ENCODE measurements at places on chromosomes 4 and X.

GRCh38 chrX:21943460-21944135 lies 3.1 kb downstream of the SMS start:
- no peak for DNase-seq

GRCh38 chrX:2960861-2961515 lies 31.8 kb upstream of the ARSD start:
- no peak for DNase-seq

GRCh38 chrX:110015915-110016314 lies 13.0 kb downstream of the TMEM164 start:
- no peak for DNase-seq

- DNase-seq, result no peak
Measured at GRCh38 chr4:1506956-1507721, 100.9 kb upstream of the NKX1-1 start.

DNA sequence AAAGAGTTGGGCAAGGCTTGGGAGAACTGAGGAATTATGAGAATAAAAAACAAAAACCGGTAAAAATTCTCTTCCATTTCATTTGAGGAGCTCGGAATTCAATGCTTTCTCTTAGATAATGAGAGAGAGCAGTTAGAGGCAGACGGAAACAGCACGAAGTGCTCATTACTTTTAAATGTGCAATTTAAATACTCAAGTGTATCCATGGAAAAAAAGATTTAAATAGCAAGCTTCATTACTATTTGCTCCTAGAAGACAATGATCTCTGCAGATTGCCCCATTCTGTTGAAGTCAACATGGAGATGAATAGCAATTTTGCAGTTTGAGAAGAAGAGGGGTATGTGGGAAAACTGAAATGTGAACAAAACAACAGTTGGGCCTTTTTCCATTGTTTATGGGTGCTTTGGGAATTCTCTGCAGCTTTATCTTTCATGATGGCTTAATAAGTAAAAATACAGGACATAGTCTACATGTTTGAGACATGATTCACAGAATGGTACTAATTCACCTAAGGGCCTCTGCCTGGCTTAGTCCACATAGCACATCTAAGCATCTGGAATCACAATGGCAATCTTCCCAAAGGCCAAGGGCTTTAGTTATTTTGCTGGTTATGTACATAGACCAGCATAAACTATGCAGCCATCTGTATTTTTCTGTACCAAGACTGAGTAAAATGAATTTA lies 512.7 kb upstream of the FAT1 start:
- no peak for DNase-seq

DNA sequence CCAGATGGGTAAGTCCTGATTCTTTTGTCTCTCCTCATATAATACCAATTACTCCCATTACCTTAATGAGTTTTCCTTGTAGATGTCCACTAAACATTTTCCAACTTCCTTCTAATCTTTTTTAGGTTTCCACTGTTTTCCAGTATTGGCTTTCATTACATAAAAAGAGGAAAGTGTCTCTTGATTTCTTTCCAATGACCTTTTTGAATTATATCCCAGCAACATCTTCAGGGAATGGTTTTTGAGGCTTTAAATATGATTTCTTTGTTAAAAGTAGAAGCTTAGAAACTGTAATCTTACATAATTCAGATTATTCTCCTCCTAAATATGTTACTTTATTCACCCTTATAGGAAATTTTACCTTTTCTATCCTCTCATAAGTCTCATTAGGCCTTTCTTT lies 135.0 kb downstream of the AWAT2 start:
- DNase-seq, result no peak

DNA sequence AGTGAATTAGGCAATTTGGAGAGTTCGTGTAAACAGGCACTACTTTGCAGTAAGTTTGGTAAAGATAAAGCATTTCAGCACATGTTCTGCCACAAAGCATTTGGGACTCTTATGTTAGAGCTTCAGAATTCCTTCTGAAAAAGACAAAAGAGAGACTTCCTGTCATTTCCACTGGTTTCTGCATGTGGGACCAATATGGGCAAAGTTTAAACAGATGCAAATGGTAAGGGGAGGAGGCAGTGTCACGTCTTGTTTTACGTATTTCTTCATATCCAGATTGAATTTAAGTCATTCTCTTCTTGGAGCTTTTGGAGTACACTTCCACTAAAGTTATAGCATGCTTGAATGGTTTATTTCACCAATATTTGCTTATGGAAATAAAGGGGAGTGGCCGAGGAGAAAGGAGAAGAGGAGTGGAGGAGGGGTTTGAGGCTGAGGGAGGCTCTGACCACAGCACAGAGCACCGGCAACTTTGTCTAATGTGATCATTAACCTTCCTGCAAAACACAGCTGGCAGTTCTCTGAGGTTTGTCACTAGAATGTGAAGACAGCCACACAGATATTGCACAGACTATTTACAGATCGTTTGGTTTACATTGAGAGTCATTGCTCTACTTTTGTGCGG lies at the start of gene APELA:
APELA (plus strand) TSS at position 479 of the 625 bp plus-strand sequence. CDS start 154 bp downstream, outside the sequence.
- no peak for DNase-seq

DNA sequence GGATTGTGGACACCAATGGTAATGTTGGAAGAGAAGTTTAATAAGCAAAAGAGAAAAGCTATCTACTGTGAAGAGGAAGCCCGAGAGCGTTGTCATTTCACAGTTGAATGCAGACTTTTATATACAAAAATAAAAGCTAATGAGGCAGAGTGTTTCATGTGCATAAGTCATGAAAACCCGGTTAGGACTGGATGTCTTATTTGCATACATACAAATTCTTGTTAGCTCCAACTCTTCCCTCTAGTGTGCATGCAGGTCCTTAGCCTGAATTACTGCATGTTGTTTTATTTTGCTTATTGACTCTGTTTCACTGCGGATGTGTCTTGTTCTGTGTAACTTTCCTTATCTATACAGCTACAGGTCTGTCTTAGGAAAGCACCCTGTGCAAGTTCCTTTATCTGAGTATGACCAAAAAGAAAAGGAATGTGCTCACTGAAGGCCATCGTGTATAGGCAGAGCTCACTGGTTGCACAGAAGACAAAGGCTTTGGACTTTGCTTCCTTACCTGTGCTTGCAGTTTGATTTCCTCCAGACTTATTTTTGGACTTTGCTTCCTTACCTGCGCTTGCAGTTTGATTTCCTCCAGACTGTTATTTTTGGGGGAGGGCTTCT lies 25.1 kb upstream of the UGT2B11 start:
- DNase-seq, result no peak

- DNase-seq, result no peak
Measured at GRCh38 chr4:184234155-184234554, 16.5 kb upstream of the ENPP6 start.

DNA sequence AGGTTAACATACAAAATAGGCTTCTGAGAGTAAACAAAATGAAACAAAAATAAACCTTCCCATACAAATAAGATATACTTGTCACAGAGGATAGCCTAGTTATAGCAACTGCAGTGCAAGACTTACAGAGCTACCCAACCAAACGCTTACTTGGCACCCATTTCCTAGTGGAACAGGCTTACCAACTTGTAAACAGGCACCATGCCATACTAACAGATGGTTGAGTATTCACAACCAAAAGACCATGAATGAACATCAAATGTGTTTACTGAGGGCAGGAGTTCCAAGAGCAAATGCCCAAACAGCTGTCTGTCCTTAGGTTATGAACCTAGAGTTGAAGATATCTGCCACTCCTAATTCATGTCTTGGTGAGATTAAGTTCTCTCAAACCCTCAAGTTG lies 2629.2 kb downstream of the PCDH7 start:
- no peak for DNase-seq

- no peak for DNase-seq
Measured at GRCh38 chrX:13752141-13752540, 17.6 kb downstream of the OFD1 start.

- DNase-seq, result no peak
Measured at GRCh38 chr4:40340030-40340429, 4.9 kb downstream of the CHRNA9 start.

- no peak for DNase-seq
Measured at GRCh38 chrX:152907084-152907651, 9.3 kb downstream of the ZNF185 start.

DNA sequence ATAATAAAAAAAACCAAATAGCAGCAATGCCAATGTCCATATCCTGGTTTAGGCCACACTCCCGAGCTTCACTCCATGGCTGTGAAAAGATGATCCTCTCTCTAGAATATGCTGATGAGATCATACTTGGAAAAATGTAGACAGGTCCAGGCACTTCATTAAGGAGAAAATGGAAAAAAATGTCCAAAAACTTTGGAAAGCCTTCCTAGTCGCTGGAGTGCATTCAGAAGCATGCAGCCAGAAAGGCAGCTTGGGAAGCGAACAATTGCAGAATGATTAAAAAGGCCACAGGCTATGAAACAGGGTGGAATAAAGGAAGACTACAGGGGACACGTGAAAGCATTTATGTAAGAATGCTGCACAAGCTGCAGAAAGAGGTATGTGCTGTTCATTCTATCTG lies 165.6 kb upstream of the HCCS start:
- no peak for DNase-seq

GRCh38 chr4:139726615-139727014 lies 61.0 kb downstream of the MGST2 start:
- no peak for DNase-seq

- DNase-seq, result no peak
Measured at GRCh38 chrX:114152130-114152529, 431.8 kb upstream of the HTR2C start.

- DNase-seq, result no peak
Measured at GRCh38 chr4:39823191-39823590, 125.3 kb downstream of the UBE2K start.

- no peak for DNase-seq
Measured at GRCh38 chr4:14091966-14092365, 464.4 kb upstream of the BOD1L1 start.

GRCh38 chr4:155703486-155704247 lies 37.0 kb downstream of the GUCY1A1 start:
- DNase-seq, result no peak

- DNase-seq, result no peak
Measured at GRCh38 chrX:119899125-119899524, 3.4 kb downstream of the AKAP14 start.

DNA sequence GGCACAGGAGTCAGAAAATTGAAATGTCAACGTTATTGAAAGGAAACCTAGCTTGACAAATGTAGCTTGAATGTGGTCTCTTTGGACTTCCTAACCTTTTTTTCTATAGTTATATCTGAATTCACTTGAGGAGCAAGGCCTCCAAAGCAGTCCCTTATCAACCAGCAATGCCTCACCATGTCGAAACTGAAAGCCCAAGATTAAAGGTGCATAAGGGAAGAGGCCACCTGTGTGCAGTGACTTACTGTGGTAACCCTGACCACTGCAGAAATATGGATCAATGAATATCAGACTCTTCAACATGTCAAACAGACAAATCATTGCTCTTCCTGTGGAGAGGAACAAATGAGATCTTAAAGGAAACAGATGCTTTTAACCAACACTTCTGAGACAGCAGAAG lies 95.0 kb upstream of the GIMD1 start:
- DNase-seq, result no peak

GRCh38 chr4:118760493-118760892 lies 75.3 kb downstream of the METTL14 start:
- DNase-seq, result no peak

- no peak for DNase-seq
Measured at GRCh38 chr4:54958236-54958635, 167.2 kb downstream of the KDR start.

DNA sequence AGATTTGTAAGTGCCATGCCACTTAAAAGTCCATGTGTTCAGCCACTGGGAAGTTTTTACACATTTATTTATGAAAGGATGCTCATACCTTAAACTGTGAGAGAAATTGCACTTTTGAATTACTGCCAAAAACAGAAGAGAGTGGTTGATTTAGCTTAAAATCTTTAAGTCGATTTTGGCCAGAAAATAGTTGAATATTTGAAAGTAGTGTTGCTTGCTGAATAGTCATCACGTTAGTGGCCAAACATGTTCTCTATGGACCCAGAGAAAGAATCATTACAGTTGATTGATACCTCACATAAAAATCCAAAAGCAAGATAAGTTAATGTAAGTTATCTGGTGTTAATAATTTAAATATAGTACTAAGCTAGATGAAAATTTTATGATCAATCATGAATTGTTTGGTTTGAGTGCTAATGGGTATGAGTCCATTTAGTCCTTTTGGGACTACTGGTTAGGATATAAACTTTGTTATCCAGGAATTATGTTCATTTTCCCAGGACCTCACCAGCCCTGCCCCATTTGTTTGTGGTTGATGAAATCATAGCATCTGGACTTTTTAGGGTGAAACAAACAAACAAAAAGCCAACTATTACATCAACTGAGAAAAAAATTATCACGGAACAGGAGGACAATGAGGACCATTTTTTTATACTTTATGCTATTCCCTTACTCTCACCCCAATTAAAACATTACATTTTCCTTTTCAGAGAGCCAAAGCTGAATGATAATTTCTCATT lies 6.3 kb downstream of the GIMD1 start:
- DNase-seq, result no peak

All from activated naive CD4-positive, alpha-beta T cell treated with anti-CD3 and anti-CD28 coated beads, Interleukin-2, amount 50 U/mL, for 16 hours (primary cell).